ENCODE measurements at places on chromosomes 7 and 10.

DNA sequence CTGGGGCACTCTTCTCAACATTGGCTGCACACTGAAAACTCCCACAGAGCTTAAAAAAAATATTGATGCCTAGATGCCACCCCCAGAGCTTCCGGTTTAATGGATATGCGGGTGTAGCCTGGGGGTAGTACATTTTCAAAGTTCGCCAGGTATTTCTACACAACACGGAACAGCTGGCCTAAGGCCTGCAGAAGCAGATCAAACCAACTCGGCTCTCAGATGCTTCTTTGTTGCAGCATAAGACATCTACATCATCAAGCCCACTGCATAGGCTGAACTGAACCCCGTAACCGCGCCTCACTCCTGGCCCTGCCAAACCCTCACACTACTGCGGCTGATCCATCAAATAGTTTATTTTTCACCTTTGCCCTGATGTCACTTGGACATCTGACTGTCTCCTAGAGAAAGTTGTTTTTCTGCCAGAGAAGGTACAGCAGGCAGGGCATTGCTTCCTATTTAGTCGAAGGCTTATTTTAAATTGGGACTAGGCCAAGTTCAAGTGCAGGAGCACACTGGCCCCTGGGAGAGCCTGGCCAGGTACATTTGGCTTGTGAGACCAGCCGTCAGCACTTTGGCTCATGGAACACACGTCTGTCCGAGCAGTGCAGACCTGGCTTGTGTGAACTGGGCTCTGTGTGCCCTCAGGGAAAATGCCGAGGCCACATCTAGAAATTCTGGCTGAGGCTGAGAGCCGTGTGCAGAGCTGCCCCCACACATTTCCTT is 113.3 kb downstream of the TACC2 start:
- no peak for DNase-seq

- DNase-seq, result no peak
Observed at GRCh38 chr7:676972-677385, 49.5 kb upstream of the DNAAF5 start.

GRCh38 chr7:32506266-32507054 is 11.2 kb downstream of the AVL9 start:
- DNase-seq, result no peak

- DNase-seq, result no peak
Observed at GRCh38 chr7:147796581-147796980, 794.0 kb upstream of the C7orf33 start.

GRCh38 chr10:84178160-84178609 is 4.6 kb downstream of the GPR15LG start:
- DNase-seq, result no peak

DNA sequence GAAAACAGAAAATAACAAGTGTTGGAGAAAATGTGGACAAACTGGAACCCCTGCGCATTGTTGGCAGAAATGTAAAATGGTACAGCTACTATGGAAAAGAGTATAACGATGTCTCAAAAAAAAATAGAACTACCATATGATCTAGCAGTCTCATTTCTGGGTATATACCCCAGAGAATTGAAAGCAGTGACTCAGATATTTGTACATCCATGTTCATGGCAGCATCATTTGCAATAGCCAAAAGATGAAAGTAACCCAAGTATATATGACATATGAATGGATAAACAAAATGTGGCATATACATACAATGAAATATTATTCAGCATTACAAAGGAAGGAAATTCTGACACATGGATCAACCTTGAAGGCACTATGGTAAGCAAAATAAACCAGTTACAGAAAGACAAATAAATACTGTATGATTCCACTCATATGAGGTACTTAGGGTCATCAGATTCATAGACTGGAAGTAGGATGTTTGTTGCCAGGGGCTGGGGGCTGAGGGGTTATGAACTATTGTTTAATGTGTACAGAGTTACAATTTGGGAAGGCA is 4.9 kb downstream of the NRCAM start:
- DNase-seq, result no peak

DNA sequence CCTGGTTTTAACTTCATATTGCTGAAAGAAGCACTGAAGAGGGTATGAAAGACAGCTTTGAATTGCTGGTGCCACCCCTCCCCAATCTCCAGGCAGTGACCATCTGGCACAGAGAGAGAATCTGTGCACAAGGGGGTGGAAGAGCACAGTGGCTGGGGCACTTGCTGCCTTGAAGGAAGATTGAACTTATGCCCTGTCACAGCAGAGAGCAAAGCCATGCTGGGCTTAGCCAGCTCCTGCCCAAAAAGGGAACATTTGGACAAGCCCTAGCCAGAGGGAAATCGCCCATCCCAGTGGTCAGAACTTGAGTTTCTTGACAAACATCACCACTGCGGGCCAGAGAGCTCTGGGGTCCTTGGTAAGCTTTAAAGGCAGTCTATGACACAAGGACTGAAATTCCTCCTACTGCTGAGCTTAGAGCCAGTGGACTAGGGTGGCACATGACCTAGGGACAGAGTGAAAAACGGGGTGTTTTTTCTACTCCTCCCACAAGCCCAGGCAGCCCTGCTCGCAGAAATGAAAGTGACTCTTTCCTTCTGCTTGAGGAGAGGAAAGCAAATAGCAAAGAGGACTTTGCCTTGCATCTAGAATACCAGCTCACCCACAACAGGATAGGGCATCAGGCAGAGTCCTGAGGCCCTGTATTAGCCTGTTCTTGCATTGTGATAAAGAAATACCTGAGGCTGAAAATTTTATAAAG is 257.2 kb downstream of the CTNNA3 start:
- DNase-seq, result no peak

GRCh38 chr7:151437866-151438516 is 1.9 kb downstream of the CRYGN start:
- no peak for DNase-seq

DNA sequence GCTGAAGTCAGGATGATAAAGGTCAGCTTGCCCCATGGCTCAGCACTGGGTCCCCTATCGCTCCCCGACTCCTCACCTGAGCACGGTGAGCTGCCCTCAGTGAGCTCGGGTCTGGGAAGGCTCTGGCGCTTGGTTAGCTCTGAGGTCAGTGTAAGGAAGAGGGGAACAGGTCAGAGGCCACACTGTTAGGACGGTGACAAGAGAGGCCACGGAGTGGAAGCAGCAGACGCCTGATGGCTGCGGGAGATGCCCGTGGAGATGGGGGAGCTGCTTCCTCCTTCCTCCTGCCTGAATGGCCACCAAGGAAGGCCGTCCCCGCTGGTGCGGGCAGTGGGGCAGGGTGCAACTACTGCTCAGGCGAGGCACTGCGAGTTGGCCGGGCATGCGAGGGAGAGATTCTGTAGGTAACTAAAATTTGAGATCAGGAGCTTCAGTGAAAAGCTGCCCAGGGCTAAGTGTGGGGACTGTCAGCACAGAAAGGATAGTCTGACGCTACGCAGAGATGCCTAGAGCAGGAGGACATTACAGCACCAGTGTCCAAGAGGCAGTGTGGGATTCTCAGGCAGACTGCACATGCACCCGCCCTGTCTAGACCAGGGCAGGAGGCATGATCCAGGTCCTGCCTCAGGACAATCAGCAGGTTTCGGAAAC is 231.3 kb upstream of the GRB10 start:
- DNase-seq, result no peak

GRCh38 chr7:74009719-74010118 is 18.3 kb upstream of the ELN start:
- no peak for DNase-seq

- no peak for DNase-seq
Observed at GRCh38 chr7:88337572-88337971, 30.9 kb upstream of the STEAP4 start.

- no peak for DNase-seq
Observed at GRCh38 chr7:155889636-155890511, 77.6 kb upstream of the SHH start.

DNA sequence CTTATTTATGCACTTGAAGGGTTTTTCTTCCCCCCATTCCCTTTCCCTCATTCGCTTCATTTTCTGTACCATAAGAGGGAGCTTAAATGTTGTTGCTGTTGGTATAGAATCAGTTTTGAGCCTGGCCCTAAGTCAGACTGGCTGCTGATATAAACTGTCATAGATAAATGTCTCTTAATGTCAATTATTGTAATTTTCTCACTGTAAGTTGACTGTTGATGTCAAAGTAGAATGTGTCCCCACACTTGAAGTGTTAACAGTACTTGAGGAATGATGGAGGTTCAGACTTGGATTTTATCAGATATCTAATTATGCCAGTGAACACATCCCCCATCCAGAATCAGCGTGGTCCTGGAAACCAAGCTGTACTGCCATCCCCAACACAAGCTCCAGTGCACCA is 87.8 kb downstream of the PRR15 start:
- DNase-seq, result no peak
